ENCODE measurements at places on chromosomes 12 and 14.

DNA sequence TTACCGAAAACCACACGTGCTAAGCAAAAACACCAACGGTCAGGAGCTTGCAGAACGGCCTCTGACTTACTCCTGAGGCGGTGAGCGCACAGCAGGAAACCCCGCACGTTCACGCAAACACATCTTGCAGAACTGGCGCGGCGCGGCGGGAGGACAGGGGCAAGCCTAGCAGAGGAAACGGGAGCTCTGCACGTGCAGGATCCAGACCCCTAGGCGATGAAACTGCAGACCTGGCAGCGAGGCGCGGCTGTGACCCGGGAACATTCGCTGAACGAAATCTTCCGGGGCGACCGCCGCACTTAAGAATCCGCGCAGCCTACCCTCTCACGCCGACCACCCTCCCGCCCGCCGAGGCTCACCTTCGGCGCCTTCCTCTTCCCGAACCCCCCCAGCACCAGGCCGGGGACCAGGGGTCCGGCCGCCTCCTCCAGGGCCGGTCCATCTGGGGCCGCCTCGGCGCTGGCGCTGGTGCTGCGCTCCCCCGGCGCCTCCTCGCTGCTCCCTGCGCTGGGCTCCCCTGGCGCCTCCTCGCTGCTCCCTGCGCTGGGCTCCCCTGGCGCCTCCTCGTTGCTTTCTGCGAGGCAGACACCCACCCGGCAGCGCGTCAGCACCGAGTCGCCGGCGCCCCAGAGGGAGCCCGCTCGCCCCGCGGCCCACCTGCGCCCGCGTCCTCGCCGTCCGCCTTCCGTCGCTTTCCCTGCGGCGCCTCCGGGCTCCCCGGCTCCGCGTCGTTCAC lies 615 bp downstream of the DDX51 start:
- DNase-seq, result no peak

DNA sequence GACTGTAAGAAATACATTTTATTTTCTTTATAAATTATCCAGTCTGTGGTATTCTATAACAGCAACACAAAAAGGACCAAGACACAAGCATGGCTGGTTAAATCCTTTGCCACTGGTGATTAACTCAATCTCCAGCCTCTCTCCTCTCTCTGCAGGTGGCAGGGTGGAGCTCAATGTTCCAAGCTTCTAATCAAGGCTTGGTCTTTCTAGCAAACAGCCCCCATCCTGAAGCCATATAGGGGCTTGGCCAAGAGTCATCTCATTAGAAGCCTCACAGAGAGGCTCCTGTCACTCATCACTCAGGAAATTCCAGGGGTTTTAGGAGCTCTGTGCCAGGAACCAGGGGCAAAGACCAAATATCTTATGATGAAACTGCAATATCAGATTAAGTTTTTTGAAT lies 12.0 kb downstream of the C12orf75 start:
- DNase-seq, result no peak

DNA sequence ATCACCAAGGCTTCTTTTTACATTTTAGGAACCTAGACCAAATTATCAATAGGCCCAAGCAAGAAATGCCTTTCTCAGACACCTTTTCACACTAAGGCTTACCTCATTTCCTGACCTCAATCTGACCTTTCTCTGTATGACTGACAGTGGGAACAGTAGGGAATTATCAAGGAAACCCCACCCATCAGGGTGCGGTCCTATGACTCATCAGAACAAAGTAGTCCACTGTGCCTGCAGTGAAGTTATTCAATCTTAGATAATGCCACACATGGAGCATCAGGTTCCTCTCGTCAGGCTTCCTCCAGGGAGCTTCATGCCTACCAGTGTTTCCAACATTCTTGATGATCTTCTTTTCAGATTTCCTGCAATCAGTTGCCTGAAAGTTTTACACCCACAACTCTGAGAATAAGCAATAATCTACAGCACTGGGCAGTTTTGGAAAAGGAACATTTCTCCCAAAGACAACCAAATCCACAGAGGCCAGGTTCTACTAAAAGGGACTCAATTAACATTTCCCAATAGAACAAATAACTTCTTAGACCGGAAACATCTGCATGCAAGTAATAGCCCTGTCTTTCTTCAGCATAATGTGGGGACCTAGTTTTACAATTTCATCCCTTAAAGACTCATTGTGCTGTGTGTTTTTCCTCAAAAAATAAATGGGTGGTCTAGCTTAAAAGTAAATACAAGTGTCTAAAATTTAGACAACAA lies 35.9 kb upstream of the TMTC2 start:
- DNase-seq, result peak; percentile 25

DNA sequence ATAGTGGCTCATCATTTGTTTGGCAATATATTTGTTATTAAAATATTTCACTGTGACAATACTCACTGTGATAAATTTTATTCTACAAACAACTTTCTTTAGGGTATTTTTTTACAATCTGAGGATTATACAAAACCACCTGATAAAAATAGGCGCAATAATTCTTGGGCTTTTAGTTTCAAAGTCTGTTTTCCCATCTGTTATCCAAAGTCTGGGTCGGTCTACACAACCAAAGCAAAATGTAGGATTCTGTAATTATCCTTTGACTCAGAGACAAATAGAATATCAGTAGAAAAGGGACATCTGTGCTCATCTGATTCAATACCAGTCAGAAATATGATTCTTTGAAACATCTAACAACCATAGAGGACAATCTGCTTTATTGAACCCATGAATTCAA lies 271.8 kb upstream of the AMIGO2 start:
- DNase-seq, result no peak

GRCh38 chr14:98028162-98028561 lies 1231.0 kb downstream of the VRK1 start:
- DNase-seq, result no peak
